ENCODE measurements at places on chromosomes 3 and 15.

DNA sequence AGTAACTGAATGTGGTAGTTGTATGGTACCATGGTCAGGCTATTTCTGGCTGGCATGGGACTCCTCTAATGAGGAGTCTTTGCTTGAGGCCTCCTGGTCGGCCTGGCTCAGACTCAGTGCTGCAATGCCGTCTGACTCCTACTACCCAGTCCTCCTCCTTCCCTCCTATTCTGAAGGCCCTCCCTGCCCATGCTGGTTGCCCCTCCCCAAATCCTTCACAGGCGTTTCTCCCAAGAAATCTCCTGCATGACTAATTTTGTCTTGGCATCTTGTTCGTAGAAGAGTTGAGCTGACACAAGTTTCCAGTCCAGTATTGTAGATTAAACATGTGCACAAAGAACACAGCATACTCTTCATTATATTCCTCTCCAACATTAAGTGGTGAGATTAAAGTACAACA is 115.5 kb downstream of the NFKBIZ start:
- DNase-seq = no peak
- peak overlapping the region; percentile 13 for H3K27ac ChIP-seq
- peaks cover 31% of the 10 kb centered on the region for H3K4me1 ChIP-seq
- no peaks in the 10 kb centered on the region for H3K36me3 ChIP-seq

- H3K4me1 ChIP-seq = peaks cover 2% of the 10 kb centered on the region
- H3K36me3 ChIP-seq = no peaks in the 10 kb centered on the region
Observed at GRCh38 chr3:48280881-48281280, 40.0 kb downstream of the ZNF589 start.

- H3K4me3 ChIP-seq = no peak overlapping the region
- H3K27ac ChIP-seq = no peak overlapping the region
- peaks cover 11% of the 10 kb centered on the region for H3K36me3 ChIP-seq
Observed at GRCh38 chr3:11591391-11592282, 52.1 kb downstream of the VGLL4 start.

GRCh38 chr15:68999091-68999490 is 15.4 kb upstream of the NOX5 start:
- no peak overlapping the region for H3K4me3 ChIP-seq
- DNase-seq = no peak
- H3K36me3 ChIP-seq = no peaks in the 10 kb centered on the region
- H3K27ac ChIP-seq = no peak overlapping the region

DNA sequence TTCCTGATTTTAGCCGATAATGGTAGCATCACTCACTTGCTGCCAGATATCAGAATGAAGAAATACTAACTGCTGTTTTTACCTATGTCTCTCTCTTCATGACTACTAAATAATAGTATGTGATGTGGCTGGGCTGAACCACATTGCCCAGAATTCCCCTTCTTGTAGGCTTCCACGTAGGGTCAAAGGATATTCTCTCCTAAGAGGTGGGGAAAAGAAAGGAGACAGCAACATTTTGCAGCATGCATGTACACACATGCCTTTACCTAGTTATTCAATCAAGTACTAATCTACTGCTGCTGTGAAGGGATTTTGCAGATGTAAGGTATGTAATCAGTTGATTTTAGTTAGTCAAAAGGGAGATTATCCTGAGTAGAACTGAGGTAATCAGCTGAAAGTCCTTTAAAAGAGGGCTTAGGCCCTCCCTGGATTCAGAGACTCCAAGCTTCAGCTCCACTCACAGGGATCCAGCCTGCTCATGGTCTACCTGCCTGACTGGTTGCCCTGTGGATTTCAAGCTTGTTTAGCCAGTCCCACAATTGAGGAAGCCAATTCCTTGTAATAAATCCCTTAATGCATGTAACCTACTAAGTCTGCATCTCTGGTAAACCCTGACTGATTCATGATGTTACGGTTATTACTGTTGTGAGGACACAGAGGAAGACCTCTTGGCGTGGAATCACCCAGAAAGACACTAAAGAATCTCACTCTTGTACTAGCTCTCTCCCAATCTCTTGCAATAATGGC is 20.4 kb downstream of the PLD1 start:
- no peak overlapping the region for H3K4me3 ChIP-seq
- H3K36me3 ChIP-seq = no peaks in the 10 kb centered on the region
- H3K27ac ChIP-seq = no peak overlapping the region
- peaks cover 2% of the 10 kb centered on the region for H3K27me3 ChIP-seq
- DNase-seq = no peak

- no peak for DNase-seq
- H3K4me3 ChIP-seq = peak overlapping the region; percentile 79
- H3K36me3 ChIP-seq = peaks cover 5% of the 10 kb centered on the region
Observed at GRCh38 chr15:55993804-55994560, 570 bp upstream of the NEDD4 start.

DNA sequence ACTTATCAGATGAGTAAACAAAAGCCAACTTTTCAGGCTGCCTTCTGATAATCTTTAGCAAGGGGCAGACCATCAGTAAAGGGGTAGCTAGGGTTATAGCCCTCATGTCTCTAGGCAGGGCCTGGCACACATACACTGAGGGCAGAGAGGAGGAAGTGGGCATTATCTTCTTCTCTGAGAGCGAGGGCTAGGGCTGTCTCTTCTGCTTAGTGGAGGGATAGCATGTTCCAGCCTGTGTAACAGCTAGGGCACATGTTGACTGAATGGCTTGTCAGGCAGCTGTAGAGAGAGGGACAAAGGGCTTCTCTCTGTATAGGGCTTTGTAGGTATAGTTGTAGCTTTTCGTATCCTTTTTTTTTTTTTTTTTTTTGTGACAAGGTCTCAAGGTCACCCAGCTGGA is 17.8 kb downstream of the CRTC3 start:
- H3K4me1 ChIP-seq = peaks cover 70% of the 10 kb centered on the region
- no peaks in the 10 kb centered on the region for H3K27me3 ChIP-seq
- H3K27ac ChIP-seq = peak overlapping the region; percentile 33

Measured in activated naive CD4-positive, alpha-beta T cell treated with anti-CD3 and anti-CD28 coated beads for 36 hours (primary cell).